ENCODE measurements at places on chromosomes 13 and 19.
A peak's percentile ranks its signal among the peaks of the same experiment; 100 is the strongest.

- DNase-seq, result no peak
These were observed 64.3 kb downstream of the RASL11A start for GRCh38 chr13:27334774-27335435.

- no peak for DNase-seq
These were observed 495.4 kb downstream of the TBC1D4 start for GRCh38 chr13:74986609-74987008.

- no peak for DNase-seq
These were observed 88.2 kb upstream of the ARGLU1 start for GRCh38 chr13:106656186-106656585.

- DNase-seq, result no peak
These were observed 21.7 kb downstream of the IRS2 start for GRCh38 chr13:109764470-109765291.

- no peak for DNase-seq
These were observed 12.0 kb downstream of the PIAS4 start for GRCh38 chr19:4019578-4019977.

DNA sequence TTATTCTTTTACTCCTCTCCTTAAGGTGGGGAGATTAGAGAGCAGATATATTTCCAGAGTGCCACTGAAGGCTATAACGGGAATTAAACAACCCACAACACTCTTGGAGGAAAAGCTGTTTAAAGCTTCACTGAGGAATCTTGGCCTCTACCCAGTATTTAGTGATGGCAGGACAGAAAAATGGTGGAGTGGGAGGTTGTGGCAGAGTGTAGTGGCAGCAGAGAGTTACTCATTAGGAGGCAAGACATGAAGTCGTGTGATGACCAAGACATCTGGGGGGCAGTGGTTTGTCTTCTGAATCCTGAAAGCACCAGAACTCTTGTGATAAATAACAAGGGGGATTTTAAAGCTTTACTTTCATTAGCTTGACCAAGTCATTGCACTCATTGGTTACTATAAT lies 563.5 kb upstream of the SLITRK5 start:
- no peak for DNase-seq

GRCh38 chr19:35098413-35099049 lies 17.1 kb upstream of the FXYD3 start:
- no peak for DNase-seq

DNA sequence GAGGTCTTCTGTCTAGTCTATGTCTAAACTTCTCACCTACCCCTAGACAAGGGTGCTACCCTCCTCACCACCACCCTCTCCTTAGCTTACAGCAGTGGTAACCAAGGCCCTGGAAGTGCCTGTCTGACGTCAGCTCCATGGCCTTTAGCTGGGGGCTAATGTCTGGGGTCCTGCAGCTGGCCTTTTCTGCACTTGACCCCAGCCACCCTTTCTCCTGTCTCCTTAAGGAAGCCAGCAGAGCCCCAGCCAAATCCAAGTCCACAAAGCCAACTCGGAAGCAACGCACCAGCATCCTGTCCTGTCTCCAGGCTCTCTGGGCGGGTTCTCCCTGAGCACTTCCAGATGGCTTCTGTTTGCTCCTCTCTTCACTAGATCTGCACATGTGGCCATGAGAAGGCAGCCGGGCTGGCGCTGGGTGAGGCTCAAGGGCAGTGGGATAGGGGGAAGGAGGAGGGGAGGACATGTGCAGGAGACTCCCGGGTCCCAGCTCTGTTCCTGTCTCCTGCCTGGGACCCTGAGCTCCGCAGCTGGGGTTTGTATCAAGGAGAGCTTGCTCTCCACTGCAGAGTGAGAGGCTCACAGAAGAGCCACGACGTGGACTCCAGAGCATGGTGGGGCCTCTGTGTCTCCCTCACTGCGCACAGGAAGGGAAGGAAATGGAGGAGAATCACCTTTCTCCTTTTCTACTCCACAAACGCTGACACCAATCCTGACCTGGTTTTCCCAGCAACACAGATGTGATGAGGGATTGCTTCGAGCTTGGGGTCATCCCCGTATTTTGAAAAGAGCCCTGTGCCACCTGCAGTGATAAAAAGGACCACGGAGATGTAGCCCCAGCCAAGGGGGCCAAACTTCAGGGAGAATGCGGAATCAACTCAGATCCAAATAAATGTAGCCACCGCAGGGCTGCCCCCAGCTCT lies 204.2 kb downstream of the USP12 start:
- DNase-seq, result no peak

- DNase-seq, result no peak
These were observed 505.5 kb downstream of the DIAPH3 start for GRCh38 chr13:59658027-59658737.

- no peak for DNase-seq
These were observed 54.7 kb upstream of the HTR2A start for GRCh38 chr13:46951516-46951915.

- DNase-seq, result no peak
These were observed 165.6 kb downstream of the POU4F1 start for GRCh38 chr13:78437781-78438180.

DNA sequence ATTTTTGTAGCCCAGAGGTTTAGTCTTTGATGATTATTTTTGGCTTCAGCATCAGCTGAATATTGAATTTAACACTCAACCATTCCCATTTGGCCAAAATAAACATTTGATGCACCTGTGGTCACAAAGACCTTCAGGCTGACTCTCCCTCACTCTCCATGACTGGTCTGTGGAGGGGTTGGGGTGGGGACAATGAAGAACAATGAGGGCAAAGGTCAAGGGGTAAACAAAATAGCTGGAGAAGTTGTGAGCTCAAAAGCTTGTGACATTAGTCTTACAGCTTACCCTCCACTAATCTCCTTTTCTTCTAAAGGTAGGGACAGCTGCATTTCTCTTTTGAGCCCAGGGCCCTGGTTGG lies 86.9 kb downstream of the SLC15A1 start:
- no peak for DNase-seq

GRCh38 chr13:83796364-83796763 lies 85.9 kb downstream of the SLITRK1 start:
- no peak for DNase-seq

GRCh38 chr13:59519819-59520218 lies 643.9 kb downstream of the DIAPH3 start:
- DNase-seq, result no peak

- DNase-seq, result no peak
These were observed 257.0 kb downstream of the ENOX1 start for GRCh38 chr13:43529796-43530195.

DNA sequence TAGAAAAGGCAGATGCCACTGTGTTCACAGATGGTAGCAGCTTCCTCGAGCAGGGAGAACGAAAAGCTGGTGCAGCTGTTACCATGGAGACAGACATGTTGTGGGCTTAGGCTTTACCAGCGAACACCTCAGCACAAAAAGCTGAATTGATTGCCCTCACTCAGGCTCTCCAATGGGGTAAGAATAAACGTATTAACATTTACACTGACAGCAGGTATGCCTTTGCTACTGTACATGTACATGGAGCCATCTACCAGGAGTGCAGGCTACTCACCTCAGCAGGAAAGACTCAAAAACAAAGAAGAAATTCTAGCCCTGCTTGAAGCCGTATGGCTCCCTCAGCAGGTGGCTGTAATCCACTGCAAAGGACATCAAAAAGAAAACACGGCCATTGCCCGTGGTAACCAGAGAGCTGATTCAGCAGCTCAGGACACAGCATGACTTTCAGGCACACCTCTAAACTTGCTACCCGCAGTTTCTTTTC lies 197.7 kb downstream of the ZNF737 start:
- DNase-seq, result no peak

DNA sequence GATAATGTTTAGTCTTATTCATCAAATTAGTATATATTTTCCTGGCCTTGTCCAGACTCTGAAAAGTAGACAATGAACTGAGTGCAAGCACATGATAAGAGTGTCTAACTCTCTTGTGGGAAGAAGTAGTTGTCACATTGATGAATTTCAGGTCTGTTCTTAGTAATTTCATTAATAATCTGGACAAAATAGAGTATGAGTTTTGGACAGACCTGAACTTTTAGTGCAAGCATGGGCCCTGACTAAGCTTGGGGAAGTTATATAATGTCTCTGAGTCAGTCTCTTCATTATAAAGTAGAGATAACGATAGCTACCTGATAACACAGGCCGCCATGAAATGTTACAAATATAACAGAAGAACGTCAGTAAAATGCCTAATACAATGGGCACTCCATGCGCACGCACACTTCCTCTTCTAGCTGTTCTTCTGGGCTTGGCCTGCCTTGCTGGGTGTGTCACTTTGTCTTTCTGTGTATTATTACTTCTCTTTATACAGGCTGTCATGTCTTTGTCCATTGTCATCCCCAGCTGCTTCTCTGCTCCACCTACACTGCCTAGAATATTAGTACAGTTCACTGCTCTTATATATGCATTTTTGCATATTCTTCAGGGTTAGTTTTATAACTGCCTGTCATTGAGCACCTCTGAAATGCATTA lies 129.1 kb upstream of the HTR2A start:
- DNase-seq, result no peak

DNA sequence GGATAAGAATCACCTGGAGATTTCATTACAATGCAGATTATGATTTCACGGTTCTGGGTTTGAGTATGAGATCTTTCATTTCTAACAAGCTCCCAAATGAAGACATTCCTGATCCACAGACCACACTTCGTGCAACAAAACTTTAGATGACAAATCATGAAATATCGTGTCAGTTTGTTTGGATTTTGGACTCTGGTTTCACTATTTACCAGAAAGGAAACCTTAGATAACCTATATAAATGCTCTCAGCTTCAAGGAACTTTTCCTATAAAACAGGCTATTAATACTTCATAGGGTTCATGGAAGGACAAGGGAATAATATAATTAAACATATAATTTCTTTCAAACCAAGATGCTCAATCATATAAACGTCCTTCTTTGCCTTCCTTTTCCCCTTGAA lies 930.5 kb upstream of the SLC10A2 start:
- DNase-seq, result no peak

DNA sequence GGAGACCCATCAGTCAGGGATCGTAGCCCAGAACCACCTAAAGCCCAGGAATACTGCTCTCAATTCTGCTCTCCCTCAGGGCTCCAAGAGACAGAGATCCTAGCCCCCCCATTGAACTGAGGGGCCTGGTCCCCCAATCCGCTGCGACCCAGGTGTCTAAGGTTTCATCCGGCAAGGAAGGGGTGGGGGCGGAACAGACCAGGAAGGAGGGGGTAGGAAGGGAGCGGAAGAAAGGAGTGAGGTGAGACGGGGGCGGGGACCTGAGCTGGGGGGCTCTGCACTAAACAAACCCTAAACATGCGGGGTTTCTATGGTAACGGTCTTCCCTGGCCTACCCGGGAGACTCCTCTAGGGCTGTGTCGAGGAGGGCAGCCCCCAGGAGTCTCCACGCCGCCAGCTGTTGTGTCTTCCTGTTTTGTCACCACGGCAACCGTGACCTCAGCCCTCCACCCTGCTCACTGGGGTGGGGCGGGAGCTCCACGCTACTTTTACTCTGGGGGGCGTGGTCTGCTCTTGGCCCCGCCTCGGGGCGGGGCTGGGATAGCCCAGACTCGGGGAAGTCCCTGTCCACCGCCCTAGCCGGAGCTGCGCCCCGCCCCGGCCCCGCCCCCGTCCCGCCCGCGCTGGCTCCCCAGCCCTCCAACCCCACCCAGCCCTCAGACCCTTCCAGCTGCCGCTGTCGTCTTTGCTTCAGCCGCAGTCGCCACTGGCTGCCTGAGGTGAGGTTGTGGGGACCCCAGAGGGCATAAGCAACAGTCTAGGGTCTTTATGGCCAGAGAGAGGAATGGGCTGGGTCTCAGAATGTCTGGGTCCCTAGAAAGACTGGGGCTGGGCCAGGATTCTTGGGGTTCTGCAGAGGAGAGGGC lies at the start of gene MYADM:
MYADM (plus strand) TSS at position 659 of the 866 bp plus-strand sequence. CDS start 5,647 bp downstream, outside the sequence.
- peak; percentile 99 for DNase-seq

GRCh38 chr13:103039183-103039582 lies 27.0 kb downstream of the SLC10A2 start:
- no peak for DNase-seq

GRCh38 chr19:53463263-53463662 lies 4.3 kb upstream of the ZNF813 start:
- DNase-seq, result no peak

DNA sequence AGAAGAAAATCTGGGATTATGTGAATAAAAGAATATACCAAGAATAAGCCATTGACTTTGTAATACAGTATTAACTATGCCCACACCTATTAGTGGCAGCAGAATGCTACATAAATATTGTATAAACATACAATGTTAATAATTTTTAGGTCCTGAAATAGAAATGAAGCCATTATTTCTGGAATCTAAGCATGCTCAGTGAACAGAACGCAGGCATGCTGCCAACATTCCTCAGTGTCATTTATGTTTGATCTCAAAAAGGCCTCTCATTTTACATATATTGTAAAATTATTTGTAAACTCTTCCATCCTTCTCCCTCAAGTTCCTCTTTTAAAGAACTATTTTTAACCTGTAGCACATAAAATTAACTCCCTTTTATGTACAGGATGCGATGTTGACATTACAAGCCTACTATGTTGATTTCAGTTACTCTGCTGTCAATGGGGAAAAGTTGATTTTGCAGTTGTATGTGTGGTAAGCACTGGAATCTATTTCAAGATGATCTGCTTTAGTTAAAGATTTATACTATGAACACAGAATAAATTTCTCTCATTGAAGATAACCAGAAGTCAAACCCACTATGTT lies 118.8 kb downstream of the VWA8 start:
- no peak for DNase-seq

DNA sequence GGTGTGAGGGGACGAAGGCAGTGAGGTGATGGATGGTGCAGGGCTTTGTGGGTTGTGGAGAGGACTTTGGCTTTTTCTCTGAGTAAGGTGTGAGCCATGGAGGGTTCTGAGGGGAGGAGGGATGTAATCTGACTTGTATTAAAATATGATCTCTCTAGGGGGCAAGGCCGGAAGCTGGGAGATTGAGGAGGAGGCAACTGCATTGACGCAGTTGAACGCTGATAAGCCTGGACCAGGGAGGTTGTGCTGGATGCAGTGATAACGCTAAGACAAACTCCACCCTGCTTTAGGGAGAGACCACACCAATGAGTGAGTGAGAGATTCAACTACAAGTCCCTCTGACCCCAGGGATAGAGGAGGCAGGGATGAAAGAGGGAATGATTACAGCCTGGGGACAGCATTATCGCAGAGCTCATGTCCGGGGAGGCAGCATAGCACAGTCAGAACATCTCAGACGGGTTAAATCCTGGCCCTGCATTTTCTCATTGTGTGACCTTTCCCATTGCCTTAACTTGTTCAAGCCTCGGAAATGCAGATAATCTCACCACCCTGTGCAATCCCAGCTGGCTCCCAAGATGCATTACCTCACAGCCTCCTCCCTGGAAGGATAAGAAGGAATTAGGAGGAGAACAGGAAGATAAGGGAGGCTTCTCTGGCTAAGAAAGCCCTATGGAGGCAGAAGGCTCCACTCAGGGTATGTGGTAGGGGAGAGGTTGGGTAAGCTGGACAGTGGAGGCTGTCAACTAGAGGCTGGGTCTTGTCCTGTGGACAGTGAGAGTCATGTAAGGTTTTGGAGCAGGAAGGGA lies 124.2 kb downstream of the CACNA1A start:
- no peak for DNase-seq

GRCh38 chr19:8307400-8307964 lies 676 bp downstream of the CD320 start:
- no peak for DNase-seq

- DNase-seq, result no peak
These were observed 347.2 kb downstream of the ZNF536 start for GRCh38 chr19:30719189-30719998.
